Hepatocyte (in vitro differentiated cells): ENCODE measurements at places on chromosomes 6 and 20.

GRCh38 chr6:38113825-38114576 is 294.5 kb downstream of the ZFAND3 start:
- no peak for DNase-seq

- no peak for DNase-seq
Measured at GRCh38 chr6:75943381-75943780, 129.1 kb downstream of the IMPG1 start.

GRCh38 chr20:1764136-1765033 is 106.8 kb upstream of the SIRPG start:
- peak; percentile 84 for DNase-seq

DNA sequence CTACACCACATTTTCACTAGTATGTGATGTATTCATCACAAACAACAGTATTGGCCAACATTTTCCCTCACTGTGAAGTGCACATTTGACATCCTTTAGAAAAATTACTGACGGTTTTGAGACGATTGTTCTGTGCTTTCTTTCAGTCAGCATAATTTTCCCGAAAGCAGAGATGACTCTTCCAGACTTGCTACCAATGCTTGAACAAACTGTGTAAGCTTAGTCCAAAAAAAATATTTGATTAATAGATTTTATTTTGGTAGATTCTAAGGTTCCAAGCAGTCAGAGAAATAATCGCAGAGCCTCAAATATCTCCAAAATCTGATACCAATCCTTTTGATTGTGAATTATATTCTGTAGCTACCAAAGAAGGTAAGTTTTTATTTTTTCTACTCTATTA is 151.1 kb upstream of the ESR1 start:
- no peak for DNase-seq

GRCh38 chr20:60306105-60306504 is 347.9 kb downstream of the CDH26 start:
- no peak for DNase-seq

DNA sequence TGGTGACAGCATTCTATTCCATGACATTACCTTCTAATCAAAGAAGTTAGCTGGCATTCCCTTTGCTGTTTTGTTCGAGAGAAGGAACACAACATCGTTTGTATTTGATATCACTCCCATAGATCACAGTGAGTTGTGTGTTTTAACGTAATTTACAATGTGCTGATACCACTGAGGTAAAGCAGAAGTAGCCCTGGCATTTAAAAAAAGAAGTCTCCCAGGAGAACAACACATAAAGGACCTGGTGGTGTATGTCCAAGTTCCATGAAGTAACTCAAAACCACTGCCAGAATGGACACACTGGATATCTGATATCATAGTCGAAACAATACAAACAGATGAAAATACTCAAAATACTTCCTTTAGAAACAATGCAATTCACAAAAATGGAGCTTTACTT is 351.7 kb downstream of the RNGTT start:
- no peak for DNase-seq

- DNase-seq, result no peak
Measured at GRCh38 chr6:139754898-139755775, 380.7 kb upstream of the CITED2 start.

GRCh38 chr6:12890171-12890790 is 173.7 kb downstream of the PHACTR1 start:
- DNase-seq, result no peak

GRCh38 chr20:10667077-10667401 is 6.8 kb downstream of the JAG1 start:
- no peak for DNase-seq

GRCh38 chr6:26104457-26105108 is 17.4 kb downstream of the HFE start:
- peak; percentile 56 for DNase-seq

- DNase-seq, result no peak
Measured at GRCh38 chr6:135555550-135555949, 58.0 kb upstream of the AHI1 start.

DNA sequence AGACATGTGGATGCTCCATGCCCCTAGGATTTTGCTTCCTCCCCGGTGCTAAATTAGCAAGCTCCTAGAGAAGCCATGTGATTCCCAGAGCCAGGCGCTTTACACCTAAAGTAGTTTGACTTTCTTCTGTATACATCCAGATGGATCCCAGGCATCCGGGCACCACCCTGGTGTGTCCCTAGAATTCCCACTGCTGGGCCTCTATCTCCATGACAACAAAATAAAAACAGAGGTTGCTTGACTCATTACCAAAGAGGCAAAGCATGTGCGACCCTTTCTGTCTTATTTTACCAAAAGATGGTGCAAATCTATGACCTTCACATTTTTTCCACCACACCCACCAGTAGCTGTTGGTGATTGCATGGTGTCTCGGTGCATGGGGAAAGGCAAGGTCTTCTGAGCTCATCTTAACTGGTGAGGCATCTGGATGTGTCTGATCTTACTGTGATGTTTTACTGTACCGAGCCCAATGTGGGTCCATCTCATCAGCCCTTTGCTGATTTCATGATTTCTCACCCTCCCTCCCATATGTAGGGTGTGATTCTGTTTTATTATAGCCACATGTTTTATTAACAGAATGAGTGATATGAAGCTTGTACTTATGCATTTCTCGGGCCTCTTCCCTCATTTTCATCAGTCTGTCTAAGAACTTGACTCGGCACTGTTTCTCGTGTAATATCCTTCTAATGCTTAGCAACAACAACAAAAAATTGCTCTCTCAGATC is 27.4 kb upstream of the VAPB start:
- DNase-seq, result peak; percentile 16

DNA sequence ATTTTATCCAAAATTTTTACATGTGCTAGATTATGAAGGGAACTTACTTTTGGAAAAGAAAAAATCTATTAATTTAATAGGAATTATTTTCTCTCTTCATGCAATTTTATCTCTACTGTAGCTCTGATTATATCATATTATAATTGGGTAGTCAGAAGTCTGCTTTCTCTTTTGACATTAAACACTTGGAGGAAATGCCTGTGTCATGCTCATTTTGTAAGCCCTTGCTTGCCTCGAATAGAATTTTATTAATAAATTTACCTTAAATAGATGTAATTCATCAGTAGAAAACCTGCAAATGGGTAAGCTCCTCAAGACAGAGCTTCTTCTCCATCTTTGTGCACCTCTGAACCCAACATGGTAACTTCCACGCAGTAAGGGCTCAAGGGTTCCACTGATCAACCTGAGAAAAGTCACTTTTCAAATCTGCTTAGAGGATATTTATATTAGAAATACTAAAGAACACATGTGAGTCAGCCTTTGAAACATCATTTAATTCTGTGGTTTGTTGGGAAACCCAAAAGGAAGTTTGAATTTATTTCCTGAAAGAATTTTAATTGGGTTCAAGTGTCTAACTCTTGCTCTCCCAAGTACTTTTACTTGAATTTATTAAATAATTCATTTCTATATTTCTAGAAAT is 266.0 kb downstream of the ALDH8A1 start:
- DNase-seq, result no peak

DNA sequence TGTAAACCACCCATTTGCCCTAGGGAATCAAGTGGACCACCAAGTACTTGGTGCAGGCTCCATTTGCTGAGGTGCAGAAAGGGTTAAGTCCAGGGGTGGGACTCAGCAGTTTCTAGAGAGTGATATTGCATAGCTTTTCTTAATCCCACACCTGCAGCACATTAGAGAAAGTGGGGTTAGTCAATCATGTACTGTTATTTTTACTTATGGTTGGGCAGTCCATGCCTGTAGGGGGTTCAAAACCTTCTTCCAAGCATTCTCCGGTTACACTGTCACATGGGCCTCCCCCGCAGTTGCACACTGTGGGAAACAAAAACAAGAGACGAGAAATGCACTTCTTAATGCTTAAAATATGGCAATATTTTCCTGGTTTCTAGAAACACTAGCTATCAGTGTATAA is 65.5 kb downstream of the LAMA4 start:
- no peak for DNase-seq

DNA sequence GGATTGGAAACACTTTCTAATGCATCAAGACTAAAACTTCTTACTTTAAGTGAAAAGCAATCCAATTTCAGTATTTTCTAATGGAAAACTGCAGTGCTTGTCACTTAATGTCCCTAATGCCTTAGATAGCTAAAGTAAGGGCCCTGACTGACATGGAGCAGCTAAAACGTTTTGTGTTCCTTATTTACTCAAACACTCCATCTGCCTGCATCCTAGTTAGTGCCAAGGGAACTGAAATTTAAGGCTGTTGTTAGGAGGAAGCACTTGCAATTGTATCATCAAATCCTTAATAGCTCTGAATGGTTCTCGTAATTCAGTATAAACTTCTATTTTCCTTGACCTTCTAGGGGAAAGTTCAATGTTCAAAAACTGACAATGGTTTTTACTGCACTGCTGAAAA is 127.4 kb downstream of the GJA10 start:
- no peak for DNase-seq

- peak; percentile 13 for DNase-seq
Measured at GRCh38 chr20:52275181-52275691, 83.7 kb upstream of the ZFP64 start.

GRCh38 chr6:146886587-146887446 is 288.0 kb downstream of the ADGB start:
- DNase-seq, result no peak

DNA sequence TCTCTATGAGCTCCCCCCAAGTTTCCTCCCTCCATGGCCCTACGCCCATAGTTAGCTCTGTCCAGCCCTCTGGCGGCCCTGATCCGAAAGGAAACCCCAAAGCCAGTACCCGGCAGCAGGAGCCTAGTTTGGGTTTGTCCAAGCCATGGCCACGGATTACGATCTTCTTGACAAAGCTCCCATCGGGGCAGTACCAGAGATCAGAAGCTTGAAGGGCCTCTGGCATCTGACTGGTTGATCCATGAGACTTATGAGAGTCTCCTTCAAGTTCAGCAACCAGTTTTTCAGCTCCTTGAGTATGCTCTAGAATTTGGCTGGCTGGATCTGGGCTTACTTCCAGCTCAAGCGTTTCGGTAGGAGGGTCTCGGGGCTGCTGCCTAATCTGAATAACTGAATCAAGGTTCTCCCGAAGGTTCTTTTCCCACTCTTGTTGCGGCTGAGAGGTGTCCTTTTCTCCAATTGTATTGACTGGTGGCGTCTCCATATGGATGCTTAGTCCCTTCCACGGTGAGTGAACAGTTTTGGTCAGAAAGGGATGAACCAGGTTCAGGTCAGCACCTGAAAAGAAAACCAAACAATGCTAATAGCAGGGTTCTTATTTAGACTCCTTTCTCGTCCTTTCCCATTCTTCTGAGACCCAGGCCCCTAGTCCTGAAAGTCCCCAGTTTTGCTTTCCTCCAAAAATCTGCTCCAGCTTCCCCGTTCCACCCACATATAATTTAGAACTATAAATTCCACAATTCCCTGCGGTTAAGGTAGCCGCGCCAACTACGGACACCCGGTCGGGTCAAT is 595 bp downstream of the FKBPL start:
- DNase-seq, result no peak

DNA sequence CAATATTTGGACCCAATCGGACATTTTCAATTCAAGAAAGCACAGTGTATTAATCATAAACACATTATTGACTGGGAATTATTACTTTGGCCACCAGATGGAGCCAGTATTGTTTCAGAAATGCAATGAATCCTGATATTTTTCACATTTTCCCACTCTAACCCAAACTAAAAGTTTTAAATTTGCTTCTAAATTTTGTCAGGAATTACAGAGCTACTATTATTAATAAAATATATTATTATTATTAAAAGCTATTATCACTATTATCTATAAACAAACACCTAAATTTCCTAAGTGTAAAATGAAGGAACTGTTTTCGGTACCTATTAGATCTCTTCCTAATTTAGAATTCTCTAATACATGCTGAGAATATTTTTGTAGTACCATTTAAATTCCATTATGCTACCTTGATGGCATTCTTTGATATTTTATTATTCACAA is 245.3 kb downstream of the OGFRL1 start:
- DNase-seq, result peak; percentile 48

GRCh38 chr6:107237992-107238660 is 122.8 kb upstream of the BEND3 start:
- DNase-seq, result no peak

GRCh38 chr6:87139236-87139635 is 16.1 kb upstream of the ZNF292 start:
- DNase-seq, result peak; percentile 54

DNA sequence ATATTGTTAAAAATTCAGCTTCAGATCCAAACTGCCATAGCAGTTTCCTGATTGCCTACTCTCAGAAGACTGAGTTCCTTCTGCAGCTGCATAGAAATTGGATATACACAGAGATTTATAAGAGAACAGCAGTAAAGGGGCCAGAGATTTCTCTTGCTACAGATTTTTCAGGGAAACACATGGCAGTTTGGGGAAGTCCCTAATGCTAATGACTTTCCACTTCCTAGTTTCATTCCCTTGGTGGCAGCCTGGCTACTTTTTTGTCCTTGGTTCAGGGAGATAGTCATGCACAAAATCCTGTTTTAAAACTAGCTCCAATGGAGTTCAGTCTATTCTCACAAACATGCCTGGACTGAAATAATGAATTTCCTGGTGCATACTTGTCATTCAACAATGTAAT is 125.3 kb upstream of the PLCB4 start:
- no peak for DNase-seq

DNA sequence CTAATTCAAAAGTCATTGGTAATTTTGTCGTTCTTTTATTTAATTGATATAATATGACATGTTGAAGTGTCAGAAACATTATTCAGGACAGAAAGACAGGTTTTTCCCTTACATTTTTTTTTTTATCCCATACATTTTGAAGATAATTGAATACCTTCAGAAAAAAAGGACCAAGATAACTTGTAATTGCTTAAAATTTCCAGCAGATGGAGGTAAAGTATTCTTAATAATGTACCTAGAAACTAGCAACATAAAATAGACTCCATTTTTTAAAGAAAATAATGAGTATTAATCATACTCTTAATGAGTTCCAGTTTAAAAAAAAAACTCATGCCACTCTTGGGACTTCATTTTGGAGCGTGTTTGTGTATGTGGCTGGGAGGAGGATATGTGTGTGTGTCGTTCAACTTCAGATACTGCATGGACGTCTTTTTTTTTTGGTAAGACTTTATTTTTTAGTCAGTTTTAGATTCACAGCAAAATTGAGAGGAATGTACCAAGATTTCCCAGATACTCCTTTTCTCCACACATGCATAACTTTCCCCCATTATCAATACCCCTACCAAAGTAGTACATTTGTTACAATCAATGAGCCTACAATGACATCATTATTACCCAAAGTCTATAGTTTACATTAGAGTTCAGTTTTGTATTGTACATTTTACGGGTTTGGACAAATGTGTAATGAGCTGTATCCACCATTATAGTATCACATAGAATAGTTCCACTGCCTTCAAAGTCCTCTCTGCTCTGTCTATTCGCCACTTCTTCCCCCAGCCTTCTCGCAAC is 79.4 kb downstream of the ROS1 start:
- DNase-seq, result peak; percentile 17

DNA sequence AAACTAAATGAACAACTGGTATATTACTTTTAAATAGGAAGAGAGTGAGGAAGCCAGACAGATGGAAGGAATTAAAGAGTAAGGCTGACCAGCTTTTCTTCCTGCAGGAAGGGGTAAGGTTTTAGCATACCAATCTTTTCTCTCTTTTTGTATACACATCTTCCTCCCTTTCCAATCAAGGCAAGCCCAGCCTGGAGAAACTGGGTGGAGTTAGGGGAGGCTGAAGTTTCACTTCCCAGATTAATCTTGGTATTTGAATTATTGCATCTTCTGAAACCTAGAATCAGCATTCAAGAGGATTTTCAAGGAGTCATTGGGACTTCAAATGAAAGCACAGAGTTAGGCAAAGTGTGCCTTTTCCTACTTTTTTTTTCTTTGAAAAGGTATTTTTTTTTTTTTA is 33.1 kb downstream of the TMEM14A start:
- no peak for DNase-seq
